ENCODE measurements at places on chromosomes 7 and 10.

DNA sequence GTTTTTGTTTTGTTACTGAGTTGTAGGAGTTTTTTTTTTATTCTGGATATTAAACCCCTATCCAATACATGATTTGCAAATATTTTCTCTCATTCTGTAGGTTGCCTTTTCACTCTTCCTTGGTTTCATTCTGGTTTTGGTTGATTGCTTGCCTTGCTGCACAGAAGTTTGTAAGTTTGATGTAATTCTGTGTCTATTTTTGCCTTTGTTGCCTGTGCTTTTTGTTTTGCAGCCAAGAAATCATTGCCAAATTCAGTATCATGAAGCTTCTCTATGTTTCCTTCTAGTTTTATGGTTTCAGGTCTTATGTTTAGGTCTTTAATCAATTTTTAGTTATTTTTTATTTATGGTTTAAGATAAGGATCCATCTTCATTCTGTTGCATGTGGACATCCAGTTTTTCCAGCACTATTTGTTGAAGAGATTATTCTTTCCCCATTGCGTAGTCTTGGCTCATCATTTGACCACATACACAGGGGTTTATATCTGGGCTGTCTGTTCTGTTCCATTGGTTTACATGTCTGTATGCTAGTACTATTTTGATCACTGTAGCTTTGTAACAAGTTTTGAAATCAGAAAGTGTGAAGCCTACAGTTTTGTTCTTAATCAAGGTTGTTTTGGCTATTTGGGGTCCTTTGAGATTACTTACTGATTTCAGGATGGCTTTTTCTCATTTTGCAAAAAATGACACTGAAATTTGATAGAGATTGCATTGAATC, 26.4 kb downstream of the BMPR1A start:
- no peak for DNase-seq

DNA sequence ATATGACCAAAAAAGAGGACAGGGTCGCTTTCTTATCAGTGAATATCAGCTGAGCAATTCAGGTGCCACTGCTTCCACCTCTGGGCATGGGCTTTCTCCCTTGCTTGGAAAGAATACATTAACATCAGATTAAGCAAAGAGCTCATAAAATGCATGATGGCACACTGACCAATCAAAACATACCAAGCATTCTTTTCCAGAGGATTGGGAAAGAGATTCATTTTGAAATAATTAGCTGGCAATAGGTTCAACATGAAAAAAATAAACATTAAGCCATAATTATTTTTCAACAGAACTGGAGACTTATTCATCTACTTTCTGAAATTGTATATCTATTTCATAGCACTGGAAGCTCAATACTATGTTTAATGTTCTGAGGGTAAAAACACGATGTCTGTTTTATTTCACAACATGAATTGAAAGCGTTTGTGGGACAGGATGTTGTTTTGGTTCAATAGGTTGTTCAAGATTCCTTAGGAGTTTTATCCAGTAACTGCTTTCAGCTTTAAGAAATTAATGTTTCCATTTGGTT, 53.2 kb downstream of the TFAM start:
- DNase-seq: no peak

DNA sequence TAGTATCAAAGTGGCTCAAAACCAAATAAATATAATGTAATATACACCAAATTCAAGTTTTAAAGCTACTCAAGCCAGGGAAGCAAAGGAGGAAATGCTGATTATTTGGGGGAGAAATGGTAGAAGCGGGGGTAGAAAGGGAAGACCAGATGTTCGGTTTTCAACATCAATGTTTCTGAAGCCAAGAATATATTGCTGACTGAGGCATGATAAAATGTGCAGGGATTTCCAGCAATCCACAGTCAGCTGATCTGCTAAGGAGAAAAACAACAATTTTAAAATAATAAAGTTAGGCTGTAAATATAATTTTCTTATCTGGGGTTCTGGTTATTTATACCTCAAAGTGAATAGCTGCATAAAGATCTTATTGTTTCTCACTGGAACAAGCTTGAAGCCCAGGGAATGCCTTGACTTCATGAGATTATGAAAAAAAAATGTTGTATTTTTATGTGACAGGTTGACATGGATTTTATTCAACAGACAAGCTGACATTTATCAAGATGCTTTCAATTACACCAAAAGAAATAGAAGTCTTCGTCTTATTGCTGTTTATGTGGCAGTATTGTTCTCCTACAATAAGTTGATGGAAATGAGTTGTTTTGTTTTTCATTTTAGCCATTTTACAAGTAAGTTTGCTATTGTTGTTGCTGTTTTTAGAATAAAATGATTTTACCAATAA, 28.6 kb upstream of the BMPER start:
- DNase-seq: no peak

GRCh38 chr7:106018566-106019469, 55.8 kb downstream of the CDHR3 start:
- DNase-seq: no peak

- no peak for DNase-seq
Observed at GRCh38 chr7:133065301-133065700, 16.6 kb downstream of the CHCHD3 start.

DNA sequence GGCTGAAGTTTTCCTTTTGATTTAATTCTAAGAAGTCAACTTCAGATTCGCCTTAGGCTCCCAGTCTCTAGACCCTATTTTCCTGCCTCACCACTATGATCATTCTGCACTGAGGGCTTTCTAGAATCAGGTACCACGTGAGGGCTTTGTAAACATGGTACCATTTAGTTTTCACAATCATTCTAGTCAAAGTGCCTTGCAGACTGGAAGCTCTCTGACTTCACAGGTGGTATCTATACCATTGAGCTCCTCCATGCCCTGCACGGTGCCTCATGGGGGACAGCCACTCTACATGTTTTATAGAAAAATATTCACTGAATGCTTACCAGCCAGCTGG, 106.5 kb downstream of the ABLIM1 start:
- DNase-seq: no peak

- DNase-seq: no peak
Observed at GRCh38 chr7:66198469-66198868, 6.7 kb upstream of the TPST1 start.

- no peak for DNase-seq
Observed at GRCh38 chr7:43148161-43148731, 35.8 kb downstream of the HECW1 start.

- DNase-seq: no peak
Observed at GRCh38 chr7:12802070-12802469, 114.6 kb downstream of the ARL4A start.

- DNase-seq: no peak
Observed at GRCh38 chr10:124259139-124259825, 159.4 kb downstream of the OAT start.

DNA sequence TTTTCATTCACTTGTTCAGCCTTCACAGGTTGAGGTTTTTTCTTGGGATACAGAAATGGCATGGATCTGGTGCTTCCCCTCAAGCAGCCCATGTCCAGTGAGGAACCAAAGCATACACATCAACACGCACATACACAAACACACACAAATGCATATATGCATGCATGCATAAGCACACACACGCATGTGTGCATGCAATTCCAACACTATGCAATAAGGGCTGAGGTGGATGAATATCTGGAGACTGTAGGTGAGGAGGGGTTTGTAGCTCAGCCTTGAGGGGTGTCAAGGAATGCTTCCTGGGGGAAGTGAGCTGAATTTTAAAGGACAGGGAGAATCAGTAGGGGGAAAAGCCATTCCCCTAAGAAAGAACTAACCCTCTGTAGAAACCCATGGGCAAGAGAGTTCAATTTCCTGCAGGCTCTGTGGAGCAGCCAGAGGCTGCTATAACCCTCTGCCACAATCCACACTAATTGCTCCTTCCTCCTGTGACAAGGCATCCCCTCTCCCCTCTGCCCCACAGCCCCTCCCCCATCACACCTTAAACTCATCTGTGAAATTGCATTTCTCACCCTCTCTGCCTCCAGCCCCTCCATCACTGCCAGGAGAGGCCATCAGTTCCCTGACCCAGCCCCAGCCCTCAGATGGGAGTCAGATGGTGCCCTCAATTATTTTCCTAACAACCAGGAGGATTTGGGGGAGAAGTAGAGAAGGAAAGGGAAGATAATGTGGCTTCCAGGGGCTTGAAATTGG, 316.4 kb downstream of the RPS24 start:
- no peak for DNase-seq

DNA sequence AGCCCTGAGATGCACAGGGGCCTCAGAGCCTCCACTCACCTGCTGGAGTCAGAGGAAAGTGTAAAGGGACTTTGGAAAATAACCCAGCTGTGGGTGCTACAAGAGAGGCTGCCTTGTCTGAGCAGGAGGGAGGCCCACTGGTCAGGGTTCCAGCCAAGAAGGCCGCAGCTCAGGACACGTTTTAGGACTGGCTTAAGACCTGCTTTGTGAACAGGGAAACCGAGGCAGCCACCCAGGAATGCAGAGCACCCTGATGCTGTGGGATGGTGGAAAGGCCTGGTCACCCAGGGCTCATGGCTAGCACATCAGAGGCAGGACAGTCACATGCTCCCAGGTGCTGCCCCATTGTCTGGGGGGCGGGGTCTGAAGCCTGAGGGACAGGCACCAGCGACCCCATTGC, 38.9 kb upstream of the CHST15 start:
- DNase-seq: no peak

DNA sequence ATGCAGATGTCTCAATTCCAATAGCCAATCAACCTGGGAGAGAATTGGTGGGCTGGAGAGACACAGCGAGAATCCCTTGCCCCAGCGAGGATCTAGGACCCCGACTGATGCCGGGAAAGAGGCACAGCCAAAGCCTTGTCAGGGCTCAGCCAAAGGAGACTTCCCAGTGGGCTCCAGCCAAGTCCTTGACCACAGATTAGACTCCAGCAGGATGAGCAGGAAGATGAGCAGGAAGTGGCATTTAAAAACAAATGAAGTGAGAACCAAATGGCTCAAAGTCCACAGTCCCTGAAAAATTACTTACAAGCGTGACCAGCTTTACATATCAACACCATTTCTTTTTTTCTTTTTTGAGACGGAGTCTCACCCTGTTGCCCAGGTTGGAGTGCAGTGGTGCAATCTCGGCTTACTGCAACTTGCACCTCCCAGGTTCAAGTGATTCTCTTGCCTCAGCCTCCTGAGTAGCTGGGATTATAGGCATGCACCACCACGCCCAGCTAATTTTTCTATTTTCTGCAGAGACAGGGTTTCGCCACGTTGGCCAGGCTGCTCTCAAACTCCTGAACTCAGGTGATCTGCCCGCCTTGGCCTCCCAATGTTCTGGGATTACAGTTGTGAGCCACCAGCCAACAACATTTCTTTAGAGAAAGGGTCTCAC, 40.2 kb downstream of the CTBP2 start:
- DNase-seq: no peak

- no peak for DNase-seq
Observed at GRCh38 chr10:113856563-113856962, 2.1 kb downstream of the NHLRC2 start.

- DNase-seq: no peak
Observed at GRCh38 chr10:480928-481552, 208.4 kb downstream of the DIP2C start.

- no peak for DNase-seq
Observed at GRCh38 chr7:139422126-139422525, 61.3 kb downstream of the KLRG2 start.

DNA sequence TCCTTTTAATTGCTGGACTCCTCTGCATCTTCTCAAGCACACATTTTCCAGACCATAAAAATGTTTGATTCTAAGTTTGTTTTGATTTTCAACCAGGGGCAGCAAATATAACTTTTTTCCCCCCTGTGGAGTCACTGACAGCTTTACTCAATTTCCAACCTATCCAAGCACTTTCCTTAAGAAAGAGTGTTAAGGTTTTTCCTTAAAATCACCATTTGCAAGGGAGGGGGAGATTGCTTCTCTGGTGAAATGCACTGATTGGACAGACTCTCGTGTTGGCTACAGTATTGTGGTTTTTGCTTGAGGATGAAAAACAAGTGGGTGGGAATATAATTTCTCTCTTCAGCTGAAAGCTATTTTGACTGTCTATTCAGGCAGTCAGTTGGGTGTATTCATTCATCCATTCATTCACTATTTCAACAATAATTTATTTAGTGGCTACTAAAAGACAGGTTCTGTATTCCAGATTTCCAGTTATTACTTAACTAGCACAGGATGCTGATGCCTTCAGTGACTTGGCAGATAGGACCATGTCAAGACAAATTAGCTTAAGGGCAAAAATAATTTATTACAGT, 146.3 kb downstream of the BAMBI start:
- DNase-seq: no peak

DNA sequence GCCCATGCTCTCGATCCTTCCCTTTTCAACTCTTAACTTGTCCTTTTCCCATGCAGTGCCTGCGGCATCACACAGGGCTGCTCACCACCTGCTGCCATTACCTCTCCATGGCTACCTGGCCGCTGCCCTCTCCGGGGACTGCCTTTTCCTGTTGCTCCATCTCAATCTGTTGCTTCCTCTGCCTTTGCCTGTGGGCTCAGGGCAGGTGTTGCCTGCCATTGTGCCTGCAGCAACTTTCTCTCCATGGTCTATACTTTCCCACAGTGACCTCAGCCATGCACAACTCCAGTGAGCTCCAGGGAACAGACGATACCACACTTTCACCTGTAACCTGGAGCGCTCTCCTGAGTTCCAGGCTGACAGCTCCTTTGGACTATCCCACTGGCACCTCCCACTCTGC, 3.2 kb downstream of the DNAJB12 start:
- DNase-seq: no peak

Measured in CD4-positive, alpha-beta T cell treated with Interleukin-2 at 100 ng/mL for 4 hours (primary cell).